ENCODE measurements at places on chromosomes 2 and 18.

- no peak for DNase-seq
These were observed 105.3 kb upstream of the ACVR2A start for GRCh38 chr2:147739508-147739907.

DNA sequence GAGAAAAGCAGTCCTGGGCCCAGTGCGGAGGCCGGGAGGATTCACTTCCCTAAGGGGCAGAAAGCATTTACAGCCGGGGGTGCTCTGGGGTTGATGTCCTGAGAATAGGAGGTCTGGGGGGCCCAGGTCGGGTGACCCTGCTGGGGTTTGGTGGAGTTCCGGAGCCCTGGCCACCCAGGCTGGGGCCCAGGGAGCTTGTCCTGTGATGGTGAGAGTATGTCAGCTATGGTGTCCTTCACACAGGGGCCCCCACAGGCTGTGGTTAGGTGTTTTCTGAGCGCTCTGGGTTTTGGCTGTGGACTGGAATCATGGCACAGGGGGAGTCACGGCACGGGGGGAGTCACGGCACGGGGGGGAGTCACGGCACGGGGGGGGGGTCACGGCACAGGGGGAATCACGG lies 54.5 kb upstream of the TMEM18 start:
- DNase-seq: no peak

- DNase-seq: no peak
These were observed 95.3 kb upstream of the PARD3B start for GRCh38 chr2:204449977-204450376.

DNA sequence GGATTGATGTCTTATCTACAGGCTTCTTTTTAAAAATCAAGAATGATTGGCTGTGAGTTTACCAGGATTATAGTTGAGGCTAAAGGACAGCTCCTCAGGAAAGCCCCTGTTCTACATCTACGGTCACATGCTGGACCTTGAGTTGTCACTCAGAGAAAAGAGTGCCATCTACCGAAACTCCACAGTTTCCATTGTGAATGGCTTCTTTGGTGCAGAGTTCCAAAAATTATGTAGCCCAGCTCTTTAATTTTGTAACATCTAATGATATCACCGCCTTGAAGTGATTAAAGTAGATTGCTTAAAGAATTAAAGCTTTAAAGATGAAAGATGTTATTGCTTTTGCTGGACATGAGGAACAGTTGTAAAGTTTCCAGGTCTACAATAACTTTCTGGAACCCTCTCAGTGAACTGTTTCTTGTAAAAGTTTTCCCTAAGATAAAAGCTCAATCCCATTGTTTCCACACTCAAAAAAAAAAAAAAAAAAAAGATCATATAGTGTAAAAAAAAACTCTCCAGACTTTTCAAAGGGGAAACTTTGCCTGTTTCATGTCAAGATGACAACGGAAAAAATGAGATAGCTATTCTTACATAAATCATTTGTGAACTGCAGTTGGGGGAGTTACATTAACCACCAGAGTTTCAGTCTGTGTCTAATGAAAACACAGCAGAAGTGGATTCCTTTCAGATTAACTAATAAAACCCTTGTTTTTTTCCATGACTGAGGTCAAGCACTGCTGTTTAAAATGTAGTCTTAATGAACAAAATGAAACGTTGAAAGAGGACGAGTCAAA lies 4.3 kb downstream of the COL3A1 start:
- peak; percentile 94 for DNase-seq

GRCh38 chr2:224432003-224432579 lies 30.2 kb upstream of the FAM124B start:
- no peak for DNase-seq

- DNase-seq: no peak
These were observed 7.5 kb downstream of the ABCG8 start for GRCh38 chr2:43846140-43846793.

GRCh38 chr2:102749938-102750337 lies 11.9 kb upstream of the TMEM182 start:
- no peak for DNase-seq

DNA sequence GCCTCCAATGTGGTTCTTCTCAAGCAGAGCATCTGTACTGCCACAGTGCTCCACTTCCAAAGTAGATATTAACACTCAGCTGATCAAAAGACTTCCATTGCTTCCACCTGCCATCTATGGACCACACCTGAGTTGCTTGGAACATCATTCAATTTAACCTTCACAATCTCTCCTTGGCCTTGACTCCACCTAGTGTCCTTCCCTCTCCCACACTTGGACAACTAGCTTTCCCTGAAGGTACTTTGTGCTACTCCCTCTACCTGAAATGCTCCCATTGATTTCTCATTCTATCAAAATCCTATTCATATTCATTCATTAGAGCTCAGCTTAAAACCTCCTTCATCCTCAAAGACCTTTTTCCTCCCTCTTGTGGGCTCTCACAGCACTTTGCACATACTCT lies 48.7 kb downstream of the SOWAHC start:
- DNase-seq: no peak

DNA sequence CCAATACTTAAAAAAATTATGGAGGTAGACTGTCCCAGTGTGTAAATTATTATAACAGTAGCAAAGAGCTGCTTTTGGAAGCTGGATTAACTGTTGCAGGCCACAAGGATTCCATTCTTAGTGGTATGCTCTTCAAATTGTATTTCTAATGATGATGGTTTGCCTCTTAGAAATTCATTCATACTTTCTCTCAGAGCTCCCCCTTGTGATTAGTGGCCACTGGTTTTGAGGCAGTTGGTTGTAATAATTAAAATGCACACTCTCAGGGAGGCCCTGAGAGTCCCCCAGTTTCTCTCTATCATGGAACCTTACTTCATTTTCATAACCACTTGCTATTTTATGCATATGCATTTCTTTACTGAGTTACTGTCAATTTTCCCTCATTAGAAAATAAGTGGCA lies 122.5 kb downstream of the PLA2R1 start:
- DNase-seq: no peak

DNA sequence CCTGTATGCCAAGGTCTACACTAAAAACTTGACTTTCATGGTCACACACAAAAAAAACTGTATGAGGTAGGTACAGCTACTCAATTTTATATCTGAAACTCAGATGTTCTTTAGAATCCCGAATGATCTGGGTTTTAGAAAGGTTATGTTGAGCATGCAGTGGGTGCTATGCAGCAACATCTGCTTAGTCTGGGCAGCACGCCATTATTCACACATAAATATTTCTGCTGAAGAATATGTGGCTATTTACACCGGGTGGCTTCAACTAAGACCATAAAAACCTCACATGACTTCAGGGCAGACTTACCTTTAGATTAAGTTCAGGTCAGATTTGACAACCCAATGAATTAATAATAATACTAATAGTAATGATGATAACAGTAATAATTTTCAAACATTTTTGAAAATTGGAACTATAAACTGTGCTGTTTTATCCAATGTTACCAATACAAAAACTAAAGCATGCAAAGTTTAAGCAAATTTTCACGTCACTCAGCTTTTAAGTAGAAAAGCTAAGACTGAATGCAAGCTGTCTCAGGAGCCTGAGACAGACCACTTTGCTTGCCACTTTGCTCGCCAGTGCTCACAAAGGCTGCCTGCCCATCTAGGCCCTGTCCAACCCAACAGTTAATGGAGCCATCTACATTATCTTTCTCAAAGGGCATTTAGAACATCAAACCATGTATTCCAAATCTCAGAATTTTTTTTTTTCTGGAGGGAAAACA lies 292.0 kb downstream of the CNTNAP5 start:
- DNase-seq: no peak

DNA sequence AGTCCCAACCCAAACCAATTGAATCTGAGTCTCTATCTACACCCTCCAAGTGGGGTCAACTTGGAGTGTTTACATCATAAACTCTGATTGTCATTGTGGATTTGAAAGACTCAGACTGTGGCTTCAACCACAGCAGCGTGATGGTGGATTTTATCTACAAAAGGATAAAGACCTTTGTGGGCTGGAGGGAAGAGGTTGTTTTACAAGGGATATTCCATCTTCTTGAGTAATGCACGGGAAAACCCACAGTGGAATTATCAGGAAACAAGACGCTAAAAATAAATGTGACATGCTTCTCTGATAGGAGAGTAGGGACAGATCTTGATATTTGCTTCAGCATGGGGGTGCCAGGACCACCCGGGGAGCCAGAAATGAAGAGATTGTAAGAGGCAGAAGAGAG lies 93.5 kb downstream of the LPIN1 start:
- no peak for DNase-seq

GRCh38 chr2:193315428-193316091 lies 1120.8 kb upstream of the TMEFF2 start:
- no peak for DNase-seq

DNA sequence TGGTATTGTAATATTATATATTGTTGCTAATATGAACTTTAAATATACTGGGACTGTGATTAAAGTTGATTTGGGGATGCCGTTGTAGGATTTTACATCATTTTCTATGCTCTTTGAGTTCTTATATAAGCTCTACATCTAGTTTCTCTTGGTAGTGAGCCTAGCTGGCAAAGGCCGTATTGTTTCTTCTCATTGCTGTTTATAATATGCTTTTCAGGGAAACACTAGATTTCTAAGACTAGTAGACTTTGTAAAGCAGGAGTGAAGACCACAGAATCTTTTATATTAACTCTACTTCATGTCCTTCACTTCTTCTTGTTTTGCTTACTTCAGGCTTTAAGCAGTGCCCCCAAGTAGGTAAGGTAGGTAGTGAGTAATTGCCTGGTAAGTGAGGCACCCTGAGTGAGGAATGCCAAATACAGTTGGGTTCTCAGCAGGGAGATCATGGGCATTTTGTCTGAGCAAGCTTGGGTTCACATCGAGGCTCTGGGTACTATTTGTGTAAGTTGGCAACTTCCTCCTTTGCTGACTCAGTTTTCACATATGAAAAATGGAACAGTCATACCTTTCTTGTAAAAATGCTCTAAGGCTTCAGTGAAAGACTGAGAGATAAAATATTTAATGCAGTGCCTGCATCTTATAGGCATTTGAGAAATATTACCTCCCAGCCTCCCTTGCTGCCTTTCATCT lies 96.4 kb downstream of the RNF144A start:
- no peak for DNase-seq

DNA sequence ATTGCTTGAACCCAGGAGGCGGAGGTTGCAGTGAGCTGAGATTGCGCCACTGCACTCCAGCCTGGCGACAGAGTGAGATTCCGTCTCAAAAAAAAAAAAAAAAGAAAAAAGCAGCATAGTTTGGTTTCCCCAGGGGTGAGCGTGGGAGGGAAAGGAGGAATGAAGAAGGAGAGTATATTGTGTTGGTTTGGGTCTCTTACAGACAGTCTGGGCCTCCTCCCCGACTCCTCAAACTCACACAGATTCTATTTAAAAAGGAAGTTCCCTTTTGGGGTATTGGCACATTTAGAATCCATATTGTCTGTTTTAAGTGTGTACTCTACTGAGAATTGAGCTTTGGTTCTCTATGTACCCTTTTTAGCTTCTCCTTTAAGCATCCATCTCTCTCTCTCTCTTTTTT lies 27.4 kb upstream of the SLC20A1 start:
- DNase-seq: no peak

- DNase-seq: no peak
These were observed 683.8 kb downstream of the IRS1 start for GRCh38 chr2:226115832-226116200.

- DNase-seq: no peak
These were observed 32.1 kb upstream of the TAF1B start for GRCh38 chr2:9811216-9811615.

GRCh38 chr18:57802213-57803102 lies 657 bp downstream of the ATP8B1 start:
- peak; percentile 45 for DNase-seq

- DNase-seq: no peak
These were observed 3.0 kb upstream of the CPS1 start for GRCh38 chr2:210553373-210553772.

GRCh38 chr18:69102959-69103358 lies 297.7 kb upstream of the DOK6 start:
- DNase-seq: no peak

- DNase-seq: no peak
These were observed 24.4 kb downstream of the LBH start for GRCh38 chr2:30255466-30256408.

GRCh38 chr2:241540401-241540770 lies 18.2 kb upstream of the BOK start:
- no peak for DNase-seq

DNA sequence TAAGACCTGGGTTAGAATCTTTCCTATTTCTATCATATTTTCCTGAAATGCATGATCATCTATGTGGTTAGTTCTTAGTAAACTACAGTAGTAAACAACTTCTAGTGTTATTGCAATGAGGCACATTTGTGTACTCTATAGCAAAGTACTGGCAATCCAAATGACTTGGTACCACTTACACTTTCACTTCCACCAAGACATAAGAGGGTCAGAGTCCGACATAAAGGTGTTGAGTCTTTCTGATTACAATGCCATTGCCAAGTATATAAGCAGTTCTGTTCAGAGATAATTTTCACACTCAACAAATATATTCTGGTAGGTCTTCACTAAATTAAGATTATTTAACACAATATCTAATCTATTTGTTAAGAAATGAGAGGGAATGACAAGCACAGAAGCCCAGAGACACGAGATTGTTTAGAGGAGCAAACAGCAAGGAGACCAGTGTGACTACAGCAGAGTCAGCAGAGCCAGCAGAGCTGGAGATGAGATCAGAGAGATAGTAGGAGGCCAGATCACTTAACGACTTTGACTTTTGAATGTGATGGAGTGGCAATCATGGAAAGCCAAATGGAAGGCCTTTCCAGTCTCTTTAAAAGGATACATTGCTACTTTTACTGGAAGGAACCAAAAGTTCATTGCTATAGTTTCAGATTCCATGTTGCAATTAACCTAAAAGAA lies 27.5 kb downstream of the SOS1 start:
- DNase-seq: no peak

DNA sequence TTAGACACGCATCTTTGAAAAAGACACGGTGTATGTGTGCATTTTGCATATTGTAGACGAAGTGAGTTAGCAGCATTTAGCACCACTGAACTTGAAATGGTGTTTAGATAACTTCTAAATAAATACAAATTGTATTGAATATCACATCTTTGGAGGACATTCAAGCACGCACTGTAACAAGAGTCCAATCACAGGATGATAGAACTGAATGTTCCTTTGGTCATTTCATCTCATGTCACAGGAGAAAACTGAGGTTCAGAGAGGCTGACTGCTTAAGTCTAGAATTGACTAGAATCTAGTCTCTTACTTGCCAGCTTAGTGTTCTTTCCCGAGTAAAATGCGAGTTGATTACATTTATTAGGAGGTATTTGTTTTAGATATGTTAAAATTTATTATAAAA lies 119.2 kb upstream of the CCDC195 start:
- no peak for DNase-seq

DNA sequence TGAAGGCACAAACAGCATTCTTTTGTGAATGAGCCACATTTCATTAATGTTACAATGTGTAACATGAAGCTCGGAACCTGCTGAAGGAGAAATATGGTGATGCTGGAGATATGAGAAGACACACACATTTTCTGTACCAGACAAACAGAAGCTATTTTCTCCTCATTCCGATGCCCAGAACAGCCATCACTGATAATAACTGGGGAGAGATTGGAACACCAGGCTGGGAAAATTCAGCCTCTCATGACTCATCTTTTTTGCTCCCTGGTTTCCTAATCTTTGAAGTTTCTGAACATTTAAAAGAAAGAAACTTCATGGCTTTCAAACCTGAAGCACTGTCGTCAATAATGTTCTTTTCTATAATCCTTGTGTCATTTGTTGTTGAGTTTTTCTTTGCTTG lies 110.9 kb downstream of the LYPD6 start:
- DNase-seq: no peak

- no peak for DNase-seq
These were observed 62.8 kb downstream of the NABP1 start for GRCh38 chr2:191740759-191741158.

GRCh38 chr2:8453904-8454302 lies 228.0 kb upstream of the ID2 start:
- DNase-seq: peak; percentile 15

GRCh38 chr2:150303281-150303680 lies 184.2 kb downstream of the RND3 start:
- DNase-seq: no peak

Measured in kidney (tissue), 22 donors.